ENCODE measurements at places on chromosomes 13 and 19. TPM values are rescaled to one million over a fixed set of nuclear protein-coding genes. Genes with fewer than 3 reads are reported as not detected.

DNA sequence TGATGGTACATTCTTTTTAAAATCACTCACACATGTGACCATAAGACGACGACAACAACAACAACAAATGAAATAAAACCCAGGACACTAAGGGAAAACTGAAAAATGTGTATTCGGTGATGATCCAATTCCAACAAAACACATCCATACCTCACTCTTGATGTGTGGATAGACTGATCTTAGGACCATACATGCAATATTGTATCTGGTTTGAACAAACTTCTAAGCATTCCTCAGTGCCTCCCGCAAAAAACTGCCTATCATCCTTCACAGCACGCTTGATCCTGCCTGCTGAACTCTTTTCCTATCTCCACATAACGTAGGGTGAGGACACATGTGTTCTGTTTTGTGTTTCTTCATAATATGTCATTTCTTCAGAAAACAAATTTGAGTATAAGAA, 415.2 kb downstream of the KCTD12 start:
- no peak for DNase-seq

GRCh38 chr19:54010474-54010873, 19.0 kb downstream of the CACNG6 start:
- no peak for DNase-seq

GRCh38 chr13:76812206-76812897, 73.9 kb downstream of the KCTD12 start:
- no peak for DNase-seq

GRCh38 chr19:674282-675151, 1.7 kb upstream of the FSTL3 start:
- no peak for DNase-seq

- DNase-seq, result no peak
Observed at GRCh38 chr13:50758796-50759195, 84.7 kb downstream of the DLEU7 start.

DNA sequence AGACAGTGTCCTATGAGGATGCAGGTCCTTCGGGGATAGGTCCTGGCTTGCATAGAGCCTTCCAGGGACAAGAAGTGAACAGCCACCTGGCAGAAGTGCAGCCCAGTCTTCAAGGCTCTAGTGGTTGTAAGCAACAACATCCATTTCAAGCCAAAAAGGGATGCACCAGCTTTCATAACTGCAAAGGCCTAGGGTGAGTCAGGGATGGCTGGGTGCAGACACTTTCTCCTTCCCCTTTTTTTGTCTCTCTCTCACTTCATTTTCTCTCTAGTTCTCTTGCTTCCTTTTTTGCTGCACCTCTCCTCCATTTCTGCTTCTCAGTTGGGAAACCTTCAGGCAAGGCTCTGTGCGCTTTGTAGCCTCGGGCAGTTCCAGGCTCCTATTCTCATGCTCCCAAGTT, 196.2 kb upstream of the ZNF536 start:
- DNase-seq, result no peak

- no peak for DNase-seq
Observed at GRCh38 chr19:33641261-33641660, 19.5 kb downstream of the CHST8 start.

- DNase-seq, result no peak
Observed at GRCh38 chr19:35710784-35711723, 6.7 kb downstream of the ZBTB32 start.

- DNase-seq, result no peak
Observed at GRCh38 chr19:43997631-43998290, 5.0 kb upstream of the ZNF230 start.

GRCh38 chr13:59690857-59691500, 472.7 kb downstream of the DIAPH3 start:
- DNase-seq, result no peak

DNA sequence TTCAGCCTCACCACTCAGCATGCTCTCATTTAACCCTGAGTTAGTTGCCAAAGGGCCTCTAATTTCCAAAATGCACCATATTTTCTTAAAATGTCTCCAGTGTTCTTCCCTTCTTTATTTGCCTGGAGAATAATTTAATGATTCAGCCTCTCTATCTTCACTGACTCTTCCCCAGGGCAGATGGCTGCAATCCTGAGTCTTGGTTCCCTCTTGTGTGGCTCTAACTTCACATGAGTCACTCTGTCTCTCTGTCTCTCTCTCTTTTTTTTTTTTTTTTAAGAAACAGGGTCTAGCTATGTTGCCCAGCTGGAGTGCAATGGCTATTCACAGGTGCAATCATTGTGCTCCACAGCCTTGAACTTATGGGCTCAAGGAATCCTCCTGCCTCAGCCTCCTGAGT, 251.4 kb downstream of the VWA8 start:
- no peak for DNase-seq

- no peak for DNase-seq
Observed at GRCh38 chr13:32845952-32846950, 170.0 kb upstream of the KL start.

- DNase-seq, result no peak
Observed at GRCh38 chr13:50476577-50477285, 366.8 kb downstream of the DLEU7 start.

DNA sequence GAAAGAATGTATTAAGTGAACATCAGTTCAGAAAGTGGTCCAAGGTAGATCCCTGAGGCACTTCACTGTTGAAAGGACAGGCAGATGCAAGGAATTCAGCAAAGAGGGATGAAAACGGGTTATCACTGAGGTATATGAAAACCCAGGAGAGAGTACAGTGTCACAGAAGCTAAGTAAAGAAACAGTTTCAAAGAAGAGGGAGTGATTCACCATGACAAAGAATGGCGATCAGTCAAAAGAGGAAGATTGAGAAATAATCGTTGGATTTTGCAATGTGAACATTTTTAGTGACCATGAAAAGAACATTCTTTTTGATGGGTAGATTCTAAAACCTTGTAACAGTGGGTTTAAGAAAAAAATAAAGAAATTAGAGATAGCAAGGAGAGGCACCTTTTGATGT, 99.3 kb downstream of the EPSTI1 start:
- DNase-seq, result no peak

ESD gene
- 243 TPM for polyA plus RNA-seq

FUT3 gene
- 1.2 TPM for polyA plus RNA-seq

RNF225 gene
- not detected for polyA plus RNA-seq

MCF2L gene
- polyA plus RNA-seq, result 29.2 TPM

PPP6R1 gene
- 46.0 TPM for polyA plus RNA-seq

THOP1 gene
- 47.1 TPM for polyA plus RNA-seq

ZNF579 gene
- 16.1 TPM for polyA plus RNA-seq

NANOS3 gene
- polyA plus RNA-seq, result 1.2 TPM

FFAR3 gene
- polyA plus RNA-seq, result 0.15 TPM

LAIR1 gene
- polyA plus RNA-seq, result 3.2 TPM

ZNF429 gene
- 31.6 TPM for polyA plus RNA-seq

Measured in left kidney (tissue), 8 donors.